Islet precursor cell (in vitro differentiated cells): ENCODE measurements at places on chromosomes 6 and 20.
A peak's percentile ranks its signal among the peaks of the same experiment; 100 is the strongest.

GRCh38 chr6:122678841-122679240 lies 68.6 kb downstream of the PKIB start:
- DNase-seq = peak; percentile 75

DNA sequence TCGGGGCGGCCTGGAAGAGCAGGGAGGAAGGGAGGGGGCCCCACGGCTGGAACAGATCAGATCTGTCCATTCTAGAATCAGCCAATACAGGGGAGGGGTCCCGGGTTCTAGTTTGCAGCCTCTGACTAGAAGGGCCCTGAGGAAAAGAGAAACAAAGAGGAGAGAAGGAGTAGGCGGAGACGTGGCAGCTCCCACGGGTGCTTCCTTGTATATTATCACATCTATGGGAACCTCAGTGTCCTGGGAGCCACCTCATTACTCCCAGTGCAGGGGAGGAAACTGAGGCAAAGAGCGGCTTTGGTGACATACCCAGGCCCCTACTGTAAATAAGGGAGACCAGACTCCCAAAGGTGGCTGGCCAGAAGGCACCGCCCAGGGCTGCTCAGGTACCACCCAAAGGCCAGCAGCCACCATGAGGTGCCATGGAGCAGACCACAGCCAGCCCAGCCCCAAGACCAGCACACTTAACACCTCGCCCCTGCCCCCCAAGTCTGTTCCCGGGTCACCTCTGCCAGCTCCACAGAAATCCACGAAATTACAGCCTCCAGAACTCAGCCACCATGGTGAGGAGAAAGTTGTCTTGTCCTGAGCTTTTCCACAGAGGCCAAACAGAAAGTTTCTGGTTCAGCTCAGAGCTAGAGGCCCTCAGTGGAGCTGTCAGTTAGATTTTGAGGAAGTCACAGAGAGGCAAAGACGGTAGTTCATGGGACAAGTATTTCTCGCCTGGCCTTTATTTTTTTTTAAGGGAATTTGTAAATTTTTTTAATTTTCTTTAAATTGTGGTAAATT lies 2.1 kb downstream of the ZC3H12D start:
- no peak for DNase-seq

- no peak for DNase-seq
These were observed 15.6 kb downstream of the BCLAF1 start for GRCh38 chr6:136274062-136274461.

DNA sequence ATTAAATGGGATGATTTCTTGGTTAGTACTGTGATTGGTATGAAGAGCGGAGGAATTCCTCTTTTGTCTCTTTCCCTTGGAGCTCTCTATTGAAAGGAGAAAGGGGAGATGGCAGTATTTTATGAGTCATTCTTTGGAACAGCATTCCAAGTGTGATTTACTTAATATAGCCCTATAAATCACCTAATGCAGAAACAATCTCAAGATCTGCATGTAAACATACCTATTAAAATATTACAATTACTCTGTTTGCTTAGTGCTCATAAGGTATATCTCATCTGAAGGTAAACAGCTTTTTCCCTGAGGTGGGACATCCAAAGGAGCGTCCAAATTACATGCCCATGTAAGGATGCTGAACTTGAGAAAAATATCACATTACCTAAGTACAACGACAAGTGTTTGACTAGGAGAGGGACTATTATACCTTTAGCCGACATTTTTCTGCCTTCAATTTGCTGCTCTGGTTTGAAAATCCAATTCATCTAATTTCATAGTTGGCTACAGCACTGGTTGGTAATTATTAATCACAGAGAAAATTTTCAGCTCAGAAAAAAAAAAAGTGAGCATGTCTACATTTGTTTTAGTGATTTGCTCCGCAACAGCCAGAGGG lies 229.0 kb downstream of the FOXC1 start:
- DNase-seq = no peak

GRCh38 chr20:18428490-18429173 lies 38.2 kb downstream of the DZANK1 start:
- DNase-seq = no peak

- DNase-seq = no peak
These were observed 75.1 kb downstream of the MYO6 start for GRCh38 chr6:75824160-75824559.

DNA sequence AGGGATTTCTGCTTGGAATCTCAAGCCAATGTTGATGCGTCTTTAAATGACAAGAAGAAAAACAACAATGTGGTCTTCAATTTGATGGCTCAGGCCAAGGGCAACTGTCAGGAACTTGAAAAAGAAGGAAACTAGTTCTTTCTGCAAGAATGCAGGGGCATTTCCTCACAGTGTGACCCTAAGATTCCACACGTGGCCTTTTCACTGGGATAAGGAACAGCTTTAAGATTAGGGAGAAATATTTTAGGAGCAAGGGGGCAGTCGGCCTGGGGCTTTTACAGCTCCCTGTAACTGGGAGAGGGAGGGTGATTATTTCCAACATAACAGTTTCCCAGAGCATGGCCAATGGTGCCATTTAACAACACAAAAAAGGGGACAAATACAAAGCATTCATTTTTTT lies 39.4 kb upstream of the MRPS10 start:
- no peak for DNase-seq

DNA sequence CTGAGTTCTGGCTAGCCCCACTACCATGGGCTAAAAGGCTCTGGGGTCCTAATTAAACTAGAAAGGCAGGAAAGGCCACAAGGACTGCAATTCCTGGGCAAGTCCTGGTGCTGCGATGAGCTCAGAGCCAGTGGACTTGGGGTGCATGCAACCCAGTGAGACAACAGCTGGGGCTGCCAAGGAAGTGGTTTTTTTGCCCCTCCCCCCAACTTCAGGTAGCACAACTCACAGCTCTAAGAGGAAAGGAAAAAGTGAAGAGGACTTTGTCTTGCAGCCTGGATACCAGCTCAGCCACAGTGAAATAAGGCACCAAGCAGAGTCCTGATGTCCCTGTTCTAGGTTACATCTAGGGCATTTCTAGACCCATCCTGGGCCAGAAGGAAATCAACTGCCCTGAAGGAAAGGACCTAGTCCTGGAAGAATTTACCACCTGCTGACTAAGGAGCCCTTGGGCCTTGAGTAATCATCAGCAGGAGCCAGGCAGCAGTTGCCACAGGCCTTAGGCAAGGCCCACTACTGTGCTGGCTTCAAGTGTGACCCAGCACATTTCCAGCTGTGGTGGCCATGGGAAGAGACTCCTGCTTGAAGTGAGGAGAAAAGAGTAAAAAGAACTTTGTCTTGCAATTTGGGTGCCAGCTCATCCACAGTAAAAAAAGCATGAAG lies 358.4 kb downstream of the BTBD3 start:
- DNase-seq = peak; percentile 61

DNA sequence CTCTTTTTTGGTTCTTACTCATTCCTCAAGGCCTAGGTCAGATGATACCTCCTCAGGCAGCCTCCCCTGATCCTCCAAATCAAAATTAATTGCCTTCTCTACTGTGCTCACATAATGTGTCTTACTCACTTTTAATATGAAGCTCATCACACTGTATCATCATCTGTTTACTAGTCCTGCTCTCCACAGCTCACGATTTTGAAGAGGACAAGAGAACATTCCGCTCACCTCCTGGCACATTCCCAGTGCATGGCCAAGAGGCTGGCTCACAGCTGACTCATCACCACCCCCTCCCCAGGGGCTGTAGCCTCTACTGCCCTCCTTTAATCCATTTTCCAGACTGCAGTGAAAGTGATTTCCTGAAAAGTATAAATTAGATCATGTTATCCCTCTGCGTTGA lies 133.1 kb downstream of the ALDH8A1 start:
- DNase-seq = peak; percentile 65

DNA sequence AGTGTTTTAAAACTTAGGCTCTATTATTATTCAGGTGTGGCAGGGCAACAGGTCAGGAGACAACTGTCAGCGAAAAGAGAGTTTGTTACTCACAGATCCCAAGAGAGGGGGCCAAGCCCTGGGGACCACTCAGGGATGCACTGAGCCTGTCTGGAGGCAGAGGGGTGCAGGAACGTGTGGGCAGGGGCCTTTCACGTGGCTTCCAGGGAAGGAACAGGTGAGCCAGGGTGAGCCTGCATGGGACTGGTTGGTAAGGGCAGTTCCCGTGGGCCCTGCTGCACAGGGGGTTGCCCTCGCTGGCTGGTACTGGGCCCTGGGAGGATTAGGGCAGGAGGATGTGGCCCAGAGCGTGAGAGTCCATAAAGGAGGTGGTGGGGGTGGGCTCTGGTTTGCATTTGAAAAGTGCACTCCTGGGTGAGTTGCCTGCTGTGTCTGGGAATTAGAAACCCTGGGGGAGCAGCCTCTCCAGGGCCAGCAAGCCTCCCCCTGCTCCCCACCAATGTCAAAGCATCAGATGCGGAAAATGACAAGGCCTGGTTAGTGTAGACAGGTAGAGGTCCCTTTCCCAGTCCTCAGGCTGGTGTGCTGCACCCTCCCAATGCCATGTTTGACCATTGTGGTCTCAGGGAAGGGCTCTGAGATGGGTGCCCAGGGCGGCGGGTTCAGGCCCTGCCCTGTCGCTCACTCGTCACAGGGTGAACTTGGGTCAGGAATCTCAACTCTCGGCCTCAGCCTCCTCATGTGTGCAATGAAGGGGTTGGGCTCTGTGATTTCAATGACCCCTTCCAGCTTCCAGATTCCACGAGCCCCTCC lies 127.4 kb upstream of the RPS6KA2 start:
- DNase-seq = no peak

- DNase-seq = no peak
These were observed 45.5 kb downstream of the SLC9A8 start for GRCh38 chr20:49858076-49858585.

- DNase-seq = no peak
These were observed 166.8 kb downstream of the DST start for GRCh38 chr6:56475736-56476457.

- DNase-seq = peak; percentile 60
These were observed 44.6 kb upstream of the SH3BGRL2 start for GRCh38 chr6:79586548-79586947.

DNA sequence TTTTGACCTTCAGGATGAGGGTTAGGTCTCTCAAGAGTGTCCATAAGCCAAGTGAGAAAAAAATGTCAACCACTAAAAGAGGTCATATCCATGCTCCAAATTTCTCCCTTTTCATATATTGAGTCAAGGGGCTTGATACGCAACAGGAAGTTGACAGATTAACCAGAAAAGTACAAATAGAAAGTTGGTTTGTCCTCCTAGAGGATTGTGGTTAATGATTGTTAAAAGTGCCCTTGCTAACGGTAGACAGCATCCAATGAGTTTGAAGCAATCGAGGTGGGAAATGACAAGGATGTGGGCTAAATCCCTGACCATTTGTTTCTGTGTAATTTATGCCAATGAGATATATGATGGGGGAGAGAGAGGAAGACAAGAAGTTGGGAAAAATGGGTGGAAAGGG lies 18.1 kb upstream of the HBS1L start:
- no peak for DNase-seq

DNA sequence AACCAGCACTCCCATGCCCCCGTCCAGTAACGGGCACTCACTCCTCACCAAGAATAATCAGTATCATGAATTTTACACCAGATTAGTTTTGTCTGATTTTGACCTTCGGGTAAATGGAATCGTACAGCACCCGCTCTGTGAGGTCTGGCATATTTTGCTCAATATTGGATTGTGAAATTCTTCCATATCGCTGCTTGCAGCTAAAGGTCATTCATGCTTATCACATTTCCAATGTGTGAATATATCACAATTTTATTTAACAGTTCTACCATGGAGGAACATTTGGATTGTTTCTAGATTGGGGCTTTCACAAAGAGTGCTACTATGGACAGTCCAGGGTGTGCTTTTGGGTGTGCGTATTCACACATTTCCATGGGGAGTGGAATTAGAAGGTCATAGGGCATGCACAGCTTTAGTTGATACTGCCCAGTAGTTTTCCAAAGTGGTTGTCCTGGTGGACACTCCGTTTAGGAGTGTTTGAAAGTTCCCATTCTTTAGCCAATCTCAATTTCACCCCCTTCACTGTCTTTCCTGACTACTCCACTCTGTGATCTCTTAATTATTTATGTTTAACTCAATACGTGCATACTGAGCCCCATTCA lies 86.6 kb downstream of the ISM1 start:
- DNase-seq = no peak

GRCh38 chr6:34389034-34389433 lies 3.4 kb downstream of the NUDT3 start:
- no peak for DNase-seq

- DNase-seq = no peak
These were observed 412.5 kb downstream of the CBLN4 start for GRCh38 chr20:55592866-55593265.

DNA sequence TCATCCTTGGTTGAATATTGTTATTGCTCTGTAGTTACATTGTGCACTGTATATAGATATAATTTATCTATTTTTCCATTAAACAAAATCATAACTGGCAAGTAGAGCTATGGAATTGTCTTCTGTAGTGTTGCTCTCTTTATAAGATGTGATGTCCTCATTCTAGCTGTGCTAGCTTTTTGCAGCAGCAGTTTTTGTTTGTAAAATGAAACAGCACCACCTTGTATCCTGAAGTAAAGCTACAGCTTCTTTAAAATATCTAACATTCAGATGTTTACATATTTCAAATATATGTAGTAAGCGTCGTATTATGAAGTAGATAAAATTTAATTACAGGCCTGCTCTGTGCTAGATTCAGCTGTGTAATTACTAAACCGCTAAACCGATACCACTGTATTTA lies 328.8 kb upstream of the MANEA start:
- no peak for DNase-seq

- DNase-seq = peak; percentile 33
These were observed at the start of gene GGTLC1 for GRCh38 chr20:23988561-23988960. Gene GGTLC1 (minus strand): TSS chr20:23988779. CDS start chr20:23986611, 2,168 bp downstream.

DNA sequence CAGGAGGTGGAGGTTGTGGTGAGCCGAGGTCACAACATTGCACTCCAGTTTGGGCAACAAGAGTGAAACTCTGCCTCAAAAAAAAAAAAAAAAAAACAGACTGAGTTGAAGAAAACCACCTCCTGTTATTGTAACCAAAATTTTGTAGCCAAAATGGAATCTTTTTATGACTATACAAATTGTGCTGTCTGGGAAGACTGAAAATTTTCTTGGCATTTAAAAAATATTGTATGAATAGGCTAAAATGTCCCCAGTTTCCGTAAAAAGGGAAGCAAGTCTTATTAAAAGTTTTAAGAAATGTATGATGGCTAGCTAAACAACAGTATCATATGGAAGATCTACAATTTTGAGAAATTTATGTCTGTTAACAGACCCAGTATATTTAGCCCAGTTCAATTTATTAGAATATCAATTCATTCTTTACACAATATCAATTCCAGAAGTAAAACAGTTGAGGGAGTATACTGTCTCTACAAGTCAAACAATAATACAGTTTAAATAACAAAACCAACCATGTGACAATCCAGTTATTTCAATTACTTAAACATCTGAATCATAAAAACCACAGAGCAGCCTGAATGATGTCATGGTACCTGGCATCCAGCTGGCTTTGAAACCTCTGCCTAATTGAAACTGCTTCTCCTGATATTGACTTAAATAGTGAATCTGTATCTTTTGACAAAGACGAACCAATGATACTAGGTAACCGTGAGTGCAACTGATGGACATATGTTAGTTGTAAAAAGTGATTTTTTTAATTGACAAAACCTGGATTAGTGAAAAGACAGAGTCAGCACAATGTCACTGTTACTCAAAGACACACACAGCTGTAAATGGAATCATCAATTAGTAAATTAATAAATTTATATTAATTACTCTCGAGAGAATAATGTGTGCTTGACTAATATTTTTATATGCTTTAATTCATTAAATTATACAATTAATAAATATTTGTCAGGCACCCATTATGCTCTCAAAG lies 166.6 kb upstream of the MARCKS start:
- peak; percentile 62 for DNase-seq
